SJCRH30 (cell line): ENCODE measurements at places on chromosomes 13 and 19.

- no peak for DNase-seq
These were observed 135.3 kb downstream of the MTUS2 start for GRCh38 chr13:28955264-28955966.

DNA sequence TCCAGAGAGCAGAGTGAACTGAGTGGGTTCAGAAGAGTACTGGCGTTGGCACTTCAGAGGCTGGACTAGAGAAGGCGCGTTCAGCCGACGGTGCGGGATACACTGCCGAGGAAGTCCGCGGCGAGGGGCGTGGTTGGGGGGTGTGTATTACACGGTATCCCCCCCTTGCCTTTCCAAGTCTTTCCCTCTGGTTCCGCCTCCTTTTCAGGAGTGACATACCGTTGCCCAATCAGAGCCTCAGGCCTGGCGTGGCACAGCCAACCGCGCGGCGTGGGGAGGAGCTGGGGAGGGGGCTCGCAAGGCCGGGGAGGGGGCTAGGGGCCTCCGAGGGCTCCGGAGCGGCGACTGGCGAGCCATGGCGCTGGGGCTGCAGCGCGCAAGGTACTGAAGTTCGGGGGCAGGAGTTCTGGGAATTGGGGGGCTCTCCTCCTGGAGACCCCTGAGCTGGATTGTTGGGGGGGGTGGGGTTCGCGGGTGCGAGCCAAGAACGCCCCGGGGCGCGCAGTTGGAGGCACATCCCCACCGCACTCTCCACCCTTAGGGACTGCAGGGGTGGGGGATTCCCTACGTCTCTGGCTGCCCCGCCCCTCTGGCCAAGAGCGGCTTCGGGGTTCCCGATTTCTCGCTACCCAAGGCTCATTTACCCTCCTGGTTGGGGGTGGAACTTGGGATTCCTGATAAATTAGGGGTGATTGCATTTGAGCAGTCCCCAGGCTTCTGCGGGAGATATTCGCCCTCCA lies at the start of gene HIF3A:
Gene HIF3A (plus strand): TSS at position 321 of the 740 bp plus-strand sequence. CDS start 35 bp downstream, at position 356.
- DNase-seq = no peak

DNA sequence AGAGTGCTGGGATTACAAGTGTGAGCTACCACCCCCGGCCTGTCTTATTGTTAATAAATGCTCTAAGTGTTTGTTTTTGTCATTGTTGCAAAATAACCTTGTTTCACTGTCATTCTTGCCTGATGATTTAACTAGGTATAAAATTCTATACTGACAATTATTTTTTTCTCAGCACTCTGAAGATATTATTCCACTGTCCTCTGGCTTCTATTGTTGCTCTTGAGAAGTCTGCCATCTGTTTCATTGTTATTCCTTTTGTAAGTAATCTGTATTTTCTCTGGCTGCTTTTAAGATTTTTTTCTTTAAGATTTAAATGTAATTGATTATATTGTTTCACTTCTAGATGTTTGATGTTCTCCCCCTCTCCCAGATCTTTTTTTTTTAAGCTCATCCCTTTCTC lies 17.6 kb downstream of the ZNF420 start:
- no peak for DNase-seq

- no peak for DNase-seq
These were observed 99.4 kb upstream of the SERP2 start for GRCh38 chr13:44273991-44274770.

GRCh38 chr13:51971520-51972426 lies 39.5 kb downstream of the ATP7B start:
- no peak for DNase-seq

GRCh38 chr13:35768073-35768472 lies 291.6 kb upstream of the MAB21L1 start:
- peak; percentile 85 for DNase-seq

DNA sequence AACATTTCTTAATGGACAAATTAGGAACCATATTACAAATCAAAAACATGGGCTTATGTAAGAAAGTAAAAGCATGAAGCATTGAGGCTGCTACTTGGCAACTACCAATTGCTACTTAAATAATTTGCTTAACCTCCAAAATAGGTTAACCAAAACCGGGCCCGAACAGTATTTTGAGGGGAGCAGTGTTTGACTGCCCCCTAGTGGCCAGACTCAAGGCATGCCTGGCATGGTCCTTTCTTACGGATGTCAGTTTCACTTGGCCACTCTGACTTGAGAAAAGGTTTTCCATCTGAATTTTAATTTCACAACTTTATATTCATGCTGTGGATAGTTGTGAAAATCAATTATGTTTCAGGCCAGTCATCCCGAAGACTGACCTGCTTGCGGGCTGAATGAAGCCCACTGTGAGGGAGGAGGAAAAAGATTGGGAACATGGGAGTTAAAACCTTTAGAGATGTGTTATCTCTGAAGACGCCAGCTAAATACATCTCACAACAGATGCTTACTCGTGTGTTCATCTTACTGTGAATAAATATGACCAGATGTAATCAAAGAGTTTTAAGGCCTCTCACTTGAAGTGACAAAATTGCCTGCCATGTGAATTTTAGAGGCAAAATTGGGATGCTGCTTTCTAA lies 2.9 kb downstream of the RXFP2 start:
- DNase-seq = peak; percentile 44

GRCh38 chr13:110246530-110246929 lies 60.4 kb downstream of the COL4A1 start:
- DNase-seq = no peak

DNA sequence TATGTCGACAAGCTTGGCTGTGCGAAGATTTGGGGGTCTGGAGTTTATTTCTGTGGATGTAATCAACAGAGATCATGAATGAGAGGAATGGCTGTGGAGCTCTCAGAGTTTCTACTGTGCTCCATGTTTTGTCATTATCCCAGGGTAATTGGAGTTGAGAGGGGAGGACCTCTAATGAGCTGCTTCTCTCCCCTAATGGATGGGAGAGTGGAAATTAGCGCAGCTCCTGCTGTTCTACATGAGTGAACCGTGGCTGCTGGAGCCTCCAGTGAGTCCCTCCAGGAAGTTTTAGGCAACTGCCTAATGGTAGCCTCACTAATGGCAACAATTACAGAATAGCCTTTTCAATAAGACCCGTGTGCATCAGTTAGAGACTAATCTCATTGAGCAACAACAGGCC lies 31.3 kb upstream of the FGF9 start:
- no peak for DNase-seq

DNA sequence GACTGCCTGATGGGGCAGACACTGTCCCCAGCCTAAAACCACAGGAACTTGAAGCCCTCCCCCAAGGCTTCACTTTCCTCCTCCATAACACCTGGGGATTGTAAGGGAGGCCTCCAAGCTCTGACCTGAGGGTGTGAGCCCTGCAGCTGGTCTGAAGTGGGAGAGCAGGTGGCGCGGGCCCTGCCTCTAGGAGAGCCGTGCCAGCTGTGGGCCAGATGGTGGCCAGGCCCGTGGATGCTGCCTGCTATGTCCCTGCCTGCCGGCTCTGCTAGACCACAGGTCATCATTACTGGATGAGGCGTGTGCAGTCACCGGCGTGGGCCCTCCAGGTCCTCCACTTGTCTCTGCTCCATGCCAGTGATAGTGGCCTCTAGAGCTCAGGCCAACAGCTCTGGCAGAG lies 3.5 kb upstream of the KLHL26 start:
- peak; percentile 55 for DNase-seq

GRCh38 chr13:92158346-92158745 lies 759.9 kb downstream of the GPC5 start:
- DNase-seq = no peak

GRCh38 chr13:73849292-73849691 lies 284.9 kb downstream of the KLF12 start:
- peak; percentile 37 for DNase-seq

- peak; percentile 46 for DNase-seq
These were observed 507 bp downstream of the ALG5 start for GRCh38 chr13:36998624-36999041.

DNA sequence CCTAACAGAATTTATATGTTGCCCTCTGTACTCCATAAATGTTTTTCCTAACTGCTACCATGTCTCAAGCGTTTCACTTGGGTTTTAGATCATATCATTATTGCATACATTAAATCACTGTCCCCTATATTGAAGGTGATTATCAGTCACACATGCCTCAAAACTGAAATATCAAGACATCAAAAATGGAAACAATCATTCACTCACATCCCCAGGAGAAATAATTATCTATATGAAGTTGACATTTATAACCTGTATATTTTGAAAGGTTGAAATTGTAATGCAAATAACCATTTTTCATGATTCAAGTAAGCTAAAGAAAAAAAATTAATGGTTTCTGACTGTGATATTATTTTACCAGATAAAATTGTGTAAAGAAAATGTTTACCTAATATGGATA lies 1695.0 kb downstream of the SLITRK1 start:
- no peak for DNase-seq

- DNase-seq = no peak
These were observed 6.6 kb downstream of the ZBTB7A start for GRCh38 chr19:4059891-4060620.
